ENCODE measurements at places on chromosomes 11 and 22.

- peaks cover 76% of the 10 kb centered on the region for H3K4me1 ChIP-seq
- no peak for DNase-seq
- no peak overlapping the region for H3K4me3 ChIP-seq
- no peak overlapping the region for H3K27ac ChIP-seq
These were observed 29.7 kb upstream of the TSKU start for GRCh38 chr11:76753449-76753848.

- DNase-seq = peak; percentile 65
- H3K4me3 ChIP-seq = peak within 1 kb of the TSS; percentile 82
- peaks cover 16% of the 10 kb centered on the region for H3K27me3 ChIP-seq
- H3K4me1 ChIP-seq = peaks cover 6% of the 10 kb centered on the region
These were observed at the start of the genes RIBC2 and SMC1B for GRCh38 chr22:45413368-45414211. TSS of gene RIBC2 (plus strand) at chr22:45413693. CDS start at chr22:45413887, 194 bp downstream. TSS of gene SMC1B (minus strand) at chr22:45413599. CDS start at chr22:45413567, 32 bp downstream.

DNA sequence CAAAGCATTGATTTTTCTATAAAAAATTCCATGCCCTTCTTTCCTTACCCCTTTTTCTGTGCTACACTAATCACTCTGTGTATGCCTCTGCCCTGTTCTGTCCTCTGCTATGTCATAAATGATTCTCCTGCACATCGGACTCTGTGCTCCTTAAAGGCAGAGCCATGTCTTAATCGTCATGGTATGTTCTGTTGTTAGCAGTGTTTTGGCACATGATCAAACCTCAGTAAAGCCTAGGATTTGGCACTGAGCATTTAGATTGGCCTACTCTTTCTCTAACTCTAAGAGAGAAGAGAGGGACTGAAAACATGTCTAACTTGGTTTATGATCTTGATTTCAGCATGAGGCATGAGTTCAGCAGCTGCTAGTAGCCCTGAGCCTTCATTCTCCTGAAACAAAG, 266.9 kb downstream of the AASDHPPT start:
- no peak overlapping the region for H3K4me3 ChIP-seq
- DNase-seq = no peak
- H3K4me1 ChIP-seq = no peaks in the 10 kb centered on the region
- H3K27me3 ChIP-seq = peaks cover 3% of the 10 kb centered on the region
- no peak overlapping the region for H3K27ac ChIP-seq

DNA sequence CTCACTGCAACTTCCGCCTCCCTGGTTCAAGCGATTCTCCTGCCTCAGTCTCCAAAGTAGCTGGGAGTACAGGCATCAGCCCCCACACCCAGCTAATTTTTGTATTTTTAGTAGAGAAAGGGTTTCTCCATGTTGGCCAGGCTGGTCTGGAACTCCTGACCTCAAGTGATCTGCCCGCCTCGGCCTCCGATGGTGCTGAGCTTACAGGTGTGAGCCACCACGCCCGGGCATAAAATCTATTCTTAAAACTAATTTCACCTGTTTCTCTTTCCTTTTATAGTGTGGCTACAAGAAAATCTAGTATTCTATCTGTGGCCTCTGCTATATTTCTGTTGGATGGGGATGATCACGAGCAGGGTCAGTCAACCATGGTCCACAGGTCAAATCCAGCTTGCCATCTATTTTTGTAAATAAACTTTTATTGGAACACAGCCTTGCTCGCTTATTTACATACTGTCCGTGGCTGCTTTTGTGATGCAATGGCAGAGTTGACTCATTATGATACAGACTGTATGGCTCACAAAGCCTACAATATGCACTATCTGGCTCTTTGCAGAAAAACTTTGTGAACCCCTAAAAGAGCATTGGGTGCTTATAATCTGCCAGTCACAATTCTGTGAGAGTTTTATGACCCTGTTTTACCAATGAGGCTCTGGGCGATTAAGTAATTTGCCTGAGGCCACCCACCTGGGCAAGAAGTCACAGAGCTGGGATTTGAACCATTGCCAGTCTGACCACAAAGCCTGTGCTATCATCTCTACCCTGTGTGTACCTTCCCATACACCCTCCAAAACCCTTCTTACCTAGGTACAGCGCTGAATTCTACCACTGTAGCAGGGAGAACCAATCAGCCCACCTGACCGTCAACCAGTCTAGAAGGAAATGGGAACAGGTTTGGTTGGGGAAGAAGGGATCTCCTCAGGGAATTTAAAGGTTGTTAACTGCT, 28.3 kb downstream of the SLC1A2 start:
- peaks cover 29% of the 10 kb centered on the region for H3K4me1 ChIP-seq
- no peak overlapping the region for H3K27ac ChIP-seq
- H3K27me3 ChIP-seq = peaks cover 9% of the 10 kb centered on the region
- no peaks in the 10 kb centered on the region for H3K36me3 ChIP-seq
- DNase-seq = no peak

GRCh38 chr11:15113381-15113780, 1.3 kb upstream of the INSC start:
- peak overlapping the region; percentile 68 for H3K4me3 ChIP-seq
- H3K4me1 ChIP-seq = peaks cover 23% of the 10 kb centered on the region
- peaks cover 75% of the 10 kb centered on the region for H3K27me3 ChIP-seq
- H3K36me3 ChIP-seq = no peaks in the 10 kb centered on the region
- no peak overlapping the region for H3K27ac ChIP-seq

DNA sequence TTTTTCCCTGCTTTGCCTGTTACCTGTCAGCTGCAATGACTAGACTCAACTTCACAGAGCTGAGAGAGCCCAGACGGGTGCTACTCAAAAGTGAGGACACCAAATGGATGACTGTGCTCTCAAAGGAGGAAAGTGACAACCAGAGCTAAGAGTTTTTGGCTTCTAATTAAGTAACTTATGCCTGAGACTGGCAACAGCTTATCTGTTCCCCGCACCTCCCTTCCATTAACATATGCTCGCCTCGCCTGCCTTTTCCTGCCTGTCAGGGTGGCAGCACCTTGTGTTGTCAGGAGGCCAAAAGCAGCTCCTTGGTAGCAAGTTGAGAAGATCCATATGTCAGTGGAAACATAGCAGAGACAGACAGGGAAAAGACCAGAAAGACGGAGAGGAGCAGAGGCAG, 573.9 kb upstream of the KIRREL3 start:
- H3K4me3 ChIP-seq = no peak overlapping the region
- no peak overlapping the region for H3K27ac ChIP-seq
- H3K4me1 ChIP-seq = peaks cover 5% of the 10 kb centered on the region
- no peaks in the 10 kb centered on the region for H3K27me3 ChIP-seq

- no peak overlapping the region for H3K27ac ChIP-seq
- H3K4me1 ChIP-seq = no peaks in the 10 kb centered on the region
These were observed 1065.2 kb downstream of the JRKL start for GRCh38 chr11:97454988-97455387.

DNA sequence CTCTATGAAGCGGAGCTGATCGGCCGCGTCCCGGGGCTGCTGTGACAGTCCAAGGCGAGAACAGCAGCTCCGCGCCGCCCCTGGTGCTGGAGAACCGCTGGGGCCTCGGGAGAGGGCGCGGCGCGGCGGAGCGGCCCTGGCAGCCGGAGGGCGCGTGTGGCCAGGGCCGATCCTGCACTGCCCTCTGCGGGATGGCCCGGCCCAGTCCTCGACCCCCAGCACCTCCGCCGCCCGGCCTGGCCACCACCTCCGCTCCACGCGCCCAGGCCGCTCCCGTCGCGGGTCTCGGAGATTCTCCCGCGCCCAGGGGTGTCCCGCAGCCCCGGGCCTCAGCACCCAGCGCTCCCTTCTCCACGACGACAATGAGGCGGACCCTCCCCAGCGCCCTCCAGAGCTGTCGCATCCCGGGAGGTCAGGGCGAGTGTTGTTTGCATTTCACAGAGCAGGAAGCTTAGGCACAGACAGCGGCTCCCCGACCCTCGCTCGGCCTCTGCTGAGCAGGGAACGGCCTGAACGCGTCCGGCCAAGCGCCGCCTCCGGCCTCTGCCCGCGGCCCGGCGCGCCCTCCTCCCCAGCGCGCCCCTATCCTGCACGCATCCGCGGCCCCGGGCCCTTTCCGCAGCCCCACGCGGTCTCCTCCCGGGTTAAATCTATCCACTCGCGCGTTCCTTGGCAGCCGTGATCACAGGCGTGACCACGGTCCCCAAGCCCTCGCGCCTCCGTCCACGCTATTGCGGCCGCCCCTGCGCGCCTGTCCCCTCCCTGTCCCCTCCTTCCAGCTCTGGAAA, 109.7 kb downstream of the WNT7B start:
- H3K27ac ChIP-seq = no peak overlapping the region
- peaks cover 78% of the 10 kb centered on the region for H3K27me3 ChIP-seq
- peaks cover 26% of the 10 kb centered on the region for H3K4me1 ChIP-seq

DNA sequence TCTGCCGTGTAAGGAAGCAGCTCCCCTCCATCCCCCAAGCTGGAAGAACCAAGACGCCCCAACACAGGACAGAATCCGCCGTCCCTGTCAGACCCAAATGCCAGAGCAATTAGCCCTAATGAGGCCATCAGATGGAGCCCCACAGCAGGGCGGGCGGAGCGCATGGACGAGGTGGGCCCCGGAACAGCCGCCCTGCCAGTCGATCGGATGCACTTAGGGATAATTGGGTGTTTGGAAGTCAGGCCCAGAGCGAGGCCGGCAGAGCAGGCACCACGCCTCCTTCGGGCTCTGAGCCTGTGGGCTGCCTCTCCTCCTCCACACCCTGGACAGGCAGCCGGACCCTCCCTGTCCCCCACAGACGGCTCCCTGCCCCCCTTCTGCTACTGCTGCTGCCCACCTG, 5.5 kb upstream of the TH start:
- DNase-seq = no peak

DNA sequence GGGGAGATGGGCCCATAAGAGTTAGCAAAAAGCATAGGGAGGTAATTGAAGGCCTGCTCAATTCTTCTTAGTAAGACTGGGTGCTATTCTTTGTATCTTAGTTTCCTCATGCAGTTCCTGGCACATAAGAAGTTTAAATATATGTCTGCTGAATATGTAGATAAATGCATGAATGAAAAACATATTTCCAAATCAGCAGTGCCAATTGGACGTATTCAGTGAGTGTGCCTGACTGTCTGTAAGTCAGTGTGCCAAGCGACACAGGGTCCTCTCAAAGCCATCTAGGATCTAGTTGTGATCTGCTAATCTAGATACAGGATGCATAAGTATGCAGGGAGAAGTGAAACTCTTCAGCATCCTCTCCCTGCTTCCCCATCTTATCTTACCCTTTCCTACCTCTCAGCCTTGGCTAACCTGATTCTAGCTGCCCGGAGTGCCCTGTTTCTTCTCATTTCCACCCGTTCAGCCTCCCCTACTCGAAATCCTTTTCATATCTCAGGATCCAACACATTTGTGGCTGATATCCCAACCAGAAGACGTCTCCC, 91.1 kb upstream of the SORL1-AS1 start:
- H3K36me3 ChIP-seq = peaks cover 68% of the 10 kb centered on the region
- no peaks in the 10 kb centered on the region for H3K4me1 ChIP-seq
- peaks cover 3% of the 10 kb centered on the region for H3K27me3 ChIP-seq
- no peak for DNase-seq

GRCh38 chr22:48042621-48043395, 1280.4 kb downstream of the TBC1D22A start:
- H3K36me3 ChIP-seq = no peaks in the 10 kb centered on the region
- H3K27me3 ChIP-seq = peaks cover 6% of the 10 kb centered on the region
- H3K4me1 ChIP-seq = peaks cover 7% of the 10 kb centered on the region
- H3K27ac ChIP-seq = no peak overlapping the region
- H3K4me3 ChIP-seq = no peak overlapping the region
- no peak for DNase-seq

DNA sequence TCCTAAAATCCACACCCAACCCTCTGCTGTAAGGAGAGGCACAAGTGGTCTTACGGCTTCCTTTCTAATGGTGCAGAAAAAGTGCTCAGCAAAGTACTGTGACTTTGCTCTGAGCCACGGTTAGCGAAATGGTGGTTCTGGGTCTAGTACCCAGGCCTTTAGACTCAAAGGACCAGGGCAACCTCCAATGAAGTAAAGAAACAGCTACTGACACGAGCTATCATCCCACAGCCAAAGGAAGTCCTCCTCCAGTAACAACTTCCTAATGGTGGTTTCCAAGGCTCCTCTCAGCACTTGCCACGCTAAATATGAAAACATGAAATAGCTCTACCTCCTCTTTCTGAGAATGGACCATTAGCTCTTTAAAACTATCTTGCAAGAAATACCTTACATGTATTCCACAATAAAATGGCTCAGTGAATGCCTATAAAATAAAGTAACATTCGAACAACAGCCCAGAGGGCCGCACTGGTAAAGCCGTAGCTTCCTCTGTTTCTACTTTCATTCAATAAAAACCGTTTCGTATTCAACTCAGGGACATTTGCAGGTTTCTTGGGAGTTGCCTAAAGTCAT, 122.4 kb downstream of the ETS1 start:
- H3K4me3 ChIP-seq = no peak overlapping the region
- peaks cover 77% of the 10 kb centered on the region for H3K36me3 ChIP-seq
- no peaks in the 10 kb centered on the region for H3K27me3 ChIP-seq
- no peak for DNase-seq
- H3K4me1 ChIP-seq = peaks cover 59% of the 10 kb centered on the region
- peak overlapping the region; percentile 6 for H3K27ac ChIP-seq

DNA sequence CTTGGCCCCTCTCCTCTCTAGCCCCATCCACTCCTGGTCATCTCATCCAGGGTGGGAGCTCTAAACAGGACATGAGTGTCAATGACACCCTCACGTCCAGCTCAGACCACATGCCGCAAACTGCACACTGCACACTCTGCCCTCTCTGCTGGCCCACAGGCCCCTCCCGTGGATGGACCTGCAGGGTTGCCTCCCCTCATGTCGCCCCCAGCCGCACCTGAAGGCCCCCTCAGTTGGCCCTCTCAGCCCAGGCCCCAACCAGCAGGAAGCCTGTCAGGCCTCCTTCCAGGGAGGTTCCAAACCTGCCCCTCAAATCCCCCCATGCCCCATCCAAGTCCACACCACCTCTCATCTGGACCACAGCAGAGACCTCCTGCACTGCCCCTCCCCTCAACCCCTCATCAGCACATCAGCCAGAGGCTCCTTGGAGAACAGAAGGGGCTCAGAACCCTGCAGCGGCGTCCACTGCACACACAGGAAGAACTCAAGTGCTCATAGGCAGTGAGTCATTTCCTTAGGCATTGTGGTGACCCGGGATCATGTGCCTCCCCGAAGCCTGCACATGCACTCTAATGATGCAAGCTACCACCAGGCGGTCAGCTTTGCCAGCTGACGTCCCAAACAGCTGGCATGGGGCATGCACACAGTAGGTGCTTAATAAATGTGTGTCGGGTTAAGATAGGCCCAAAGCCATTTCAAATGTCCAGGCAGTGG, 12.9 kb upstream of the CDKN1C start:
- no peak overlapping the region for H3K27ac ChIP-seq
- DNase-seq = no peak
- H3K36me3 ChIP-seq = no peaks in the 10 kb centered on the region
- peaks cover 16% of the 10 kb centered on the region for H3K27me3 ChIP-seq
- peaks cover 25% of the 10 kb centered on the region for H3K4me1 ChIP-seq
- no peak overlapping the region for H3K4me3 ChIP-seq

GRCh38 chr11:111601636-111601978, 642 bp upstream of the SIK2 start:
- no peaks in the 10 kb centered on the region for H3K36me3 ChIP-seq
- no peak overlapping the region for H3K27ac ChIP-seq
- no peak for DNase-seq
- no peaks in the 10 kb centered on the region for H3K27me3 ChIP-seq
- peaks cover 42% of the 10 kb centered on the region for H3K4me1 ChIP-seq

DNA sequence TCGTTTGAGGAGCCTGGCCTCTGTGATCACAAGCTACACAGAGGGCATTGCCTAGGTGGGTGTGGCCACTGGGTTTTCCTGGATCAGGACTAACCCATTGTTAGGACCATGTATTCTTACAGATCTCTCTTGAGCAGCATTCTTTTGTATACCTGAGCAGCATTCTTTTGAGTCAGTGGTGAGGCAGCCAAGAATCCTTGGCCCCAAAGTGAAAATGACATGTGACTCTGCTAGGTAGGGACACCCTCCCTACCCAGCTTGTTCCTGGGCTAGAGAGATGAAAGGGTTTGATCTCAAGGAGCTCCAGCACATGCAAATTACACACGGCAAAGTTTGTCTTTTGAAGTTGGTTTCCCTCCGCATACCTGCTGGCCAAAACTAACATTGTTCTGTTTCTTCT, 55.0 kb upstream of the HORMAD2 start:
- no peak for DNase-seq
- peaks cover 62% of the 10 kb centered on the region for H3K36me3 ChIP-seq
- H3K4me3 ChIP-seq = no peak overlapping the region
- no peak overlapping the region for H3K27ac ChIP-seq
